ENCODE measurements at places on chromosomes 4 and X. TPM values are rescaled to one million over a fixed set of nuclear protein-coding genes. Genes with fewer than 3 reads are reported as not detected.

WNK3 gene
- total RNA-seq, result 0.34 TPM

HSPA4L gene
- 19.6 TPM for total RNA-seq

ARHGAP4 gene
- total RNA-seq, result 4.8 TPM

CACNA1F gene
- total RNA-seq, result 0.21 TPM

ETDB gene
- total RNA-seq, result not detected

MTNR1A gene
- total RNA-seq, result not detected

- DNase-seq, result no peak
These were observed 752.9 kb downstream of the TRAM1L1 start for GRCh38 chr4:116332508-116332907.

DNA sequence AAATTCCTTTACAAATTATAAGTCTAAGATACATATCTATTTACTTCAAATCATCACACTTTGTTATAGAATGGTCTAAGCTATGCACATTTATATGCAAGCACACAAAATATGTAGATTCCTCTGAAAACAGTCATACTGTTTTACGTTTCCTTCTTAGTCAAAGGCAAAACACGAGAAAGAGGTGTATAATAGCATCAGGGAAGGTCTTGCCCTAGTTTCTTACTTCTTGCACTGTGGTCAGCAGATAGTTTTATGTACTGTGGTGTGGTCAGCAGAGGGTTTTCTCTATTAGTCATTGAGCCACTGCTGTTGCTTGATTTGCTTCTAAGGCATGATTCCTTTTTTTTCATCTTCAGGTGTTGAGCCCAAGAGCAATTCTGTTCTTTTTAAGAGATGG lies 117.7 kb downstream of the ADAM29 start:
- DNase-seq, result no peak

- no peak for DNase-seq
These were observed 417.9 kb upstream of the AGA start for GRCh38 chr4:177860171-177860570.

GRCh38 chrX:53269536-53270107 lies 11.8 kb downstream of the IQSEC2 start:
- no peak for DNase-seq

DNA sequence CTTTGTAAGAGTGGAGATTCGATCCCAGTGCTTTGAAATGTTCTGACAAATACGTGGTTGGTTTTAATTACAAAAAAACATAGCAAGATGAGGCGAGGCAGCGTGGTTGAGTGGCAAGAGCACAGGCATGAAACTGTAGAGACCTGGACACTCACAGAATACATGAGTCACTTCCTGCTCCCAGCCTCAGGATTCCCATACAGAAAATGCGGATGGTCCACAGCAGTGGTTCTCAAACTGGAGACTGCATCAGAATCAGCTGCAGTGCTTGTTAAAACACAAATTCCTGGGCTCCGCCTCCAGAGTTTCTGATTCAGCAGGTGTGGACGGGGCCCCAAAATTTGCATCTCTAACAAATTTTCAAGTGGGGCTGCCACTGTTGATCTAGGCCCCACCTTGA lies 10.1 kb downstream of the OTOP1 start:
- DNase-seq, result no peak

DNA sequence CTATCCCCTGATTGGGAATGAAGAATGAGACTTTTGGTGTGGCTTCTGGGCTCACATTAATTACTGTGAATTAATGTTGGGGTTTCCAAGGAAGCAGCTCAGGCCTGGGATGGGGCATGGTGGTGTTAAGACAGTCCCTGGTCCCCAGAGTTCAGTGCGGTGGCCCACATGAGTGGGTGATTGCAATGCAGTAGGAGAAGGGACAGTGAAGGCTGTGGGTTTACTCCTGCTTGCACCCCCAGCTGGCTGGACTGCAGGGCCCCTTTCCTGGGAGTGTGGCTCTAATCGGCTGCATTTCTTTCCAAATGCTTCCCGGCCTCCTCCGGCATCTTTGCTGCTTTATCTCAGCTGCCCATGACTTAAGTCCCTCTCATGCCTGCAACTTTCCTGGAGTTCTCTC lies 28.2 kb upstream of the GPR78 start:
- peak; percentile 47 for DNase-seq

DNA sequence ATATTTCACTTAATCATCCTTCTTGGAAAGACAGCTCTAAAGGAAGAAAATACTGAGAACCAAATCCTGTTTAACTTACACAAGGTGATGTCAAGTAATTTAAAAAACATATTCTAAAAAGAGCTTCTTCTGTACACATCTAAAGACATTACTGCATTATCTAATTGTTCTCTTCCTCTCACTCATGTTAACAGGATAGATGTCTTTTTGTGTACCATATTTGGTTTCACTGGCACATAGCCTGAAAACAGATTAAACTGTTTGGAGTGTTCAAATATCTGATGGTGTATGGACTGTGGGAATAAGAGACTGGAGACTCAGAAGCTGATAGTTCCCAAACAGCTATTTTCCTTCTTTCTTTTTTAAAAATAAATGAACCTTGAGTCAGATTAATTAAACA lies 213.3 kb upstream of the MAB21L2 start:
- DNase-seq, result no peak

DNA sequence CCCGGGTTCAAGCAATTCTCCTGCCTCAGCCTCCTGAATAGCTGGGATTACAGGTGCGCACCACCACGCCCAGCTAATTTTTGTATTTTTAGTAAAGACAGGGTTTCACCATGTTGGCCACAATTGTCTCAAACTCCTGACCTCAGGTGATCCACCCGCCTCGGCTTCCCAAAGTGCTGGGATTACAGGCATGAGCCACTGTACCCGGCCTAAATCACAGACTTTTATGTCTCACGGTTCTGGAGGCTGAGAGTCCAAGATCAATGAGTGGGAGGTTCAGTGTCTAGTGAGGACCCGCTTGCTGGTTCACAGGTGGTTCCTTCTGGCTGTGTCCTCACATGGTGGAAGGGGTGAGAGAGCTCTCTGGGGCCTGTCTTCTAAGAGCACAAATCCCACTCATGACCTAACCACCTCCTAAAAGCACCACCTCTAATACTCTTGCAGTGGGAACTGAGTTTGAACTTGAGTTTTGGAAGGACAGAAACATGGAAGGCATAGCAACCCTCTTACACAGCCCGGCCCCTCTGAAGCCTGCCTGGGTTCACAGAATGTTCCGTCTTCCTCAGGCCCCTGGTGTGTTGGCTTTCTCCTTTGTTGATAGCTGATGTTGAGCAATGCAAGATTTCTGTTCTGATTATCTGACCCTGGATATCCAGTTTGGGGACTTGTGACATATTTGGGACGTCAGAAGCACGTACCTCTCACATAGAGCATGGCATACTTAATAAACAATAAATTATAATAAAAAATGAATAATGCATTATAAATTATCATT lies 1.9 kb upstream of the AKAP17A start:
- DNase-seq, result no peak

DNA sequence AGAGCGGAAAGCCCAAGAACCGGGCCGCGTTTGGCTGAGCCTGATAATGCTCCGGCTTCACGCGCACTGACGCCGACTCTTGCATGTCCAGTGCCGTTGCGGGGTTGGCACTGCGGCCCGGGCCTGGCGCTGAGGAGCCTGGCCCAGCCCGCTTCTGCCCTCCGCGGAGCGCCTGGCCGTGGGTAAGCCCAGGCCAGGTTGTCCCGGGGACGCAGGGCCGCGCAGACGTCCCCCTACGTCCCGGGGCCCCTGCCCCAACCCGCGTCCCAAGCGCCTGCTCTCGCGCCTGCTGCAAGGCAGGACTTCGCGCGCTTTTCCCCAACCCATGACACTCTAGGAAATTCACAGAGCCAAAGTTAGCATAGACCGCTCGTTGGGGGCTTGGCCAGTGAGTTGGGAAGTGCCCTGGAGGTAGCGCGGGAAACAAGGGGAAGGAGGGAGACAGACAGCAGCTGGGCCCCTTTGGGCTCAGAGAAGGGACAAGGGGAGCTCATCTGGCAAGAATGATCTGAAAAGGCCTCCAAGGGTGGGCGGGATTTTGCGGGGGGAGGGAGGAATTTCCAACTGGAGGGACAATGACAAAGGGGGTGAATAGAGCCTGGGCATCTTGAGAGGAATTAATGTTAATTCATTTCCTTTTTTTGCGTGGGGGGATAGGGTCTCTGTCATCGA lies 665 bp upstream of the LRPAP1 start:
- peak; percentile 68 for DNase-seq

DNA sequence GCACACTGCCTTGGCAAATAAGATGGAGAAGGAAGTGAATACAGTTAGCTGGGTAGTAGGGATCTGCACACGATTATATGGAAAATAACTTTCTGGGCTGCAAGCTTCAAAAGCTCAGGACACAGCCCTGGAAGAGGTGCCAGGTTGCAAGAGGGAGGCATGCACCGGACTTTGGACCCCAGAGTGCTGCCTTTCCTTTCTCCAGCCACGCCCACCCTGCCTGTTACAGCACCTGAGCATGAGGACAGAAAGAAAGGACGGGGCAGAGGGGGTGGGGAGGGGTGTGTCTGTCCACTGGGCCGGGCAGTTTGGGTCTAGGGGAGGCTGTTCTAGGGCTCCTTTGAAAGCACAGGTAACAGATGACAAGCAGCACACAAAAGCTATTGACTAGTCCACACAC lies 152.8 kb downstream of the ENPP6 start:
- DNase-seq, result no peak
